Left lobe of liver (tissue), 2 donors: ENCODE measurements at places on chromosomes 7 and 10. TPM values are rescaled to one million over a fixed set of nuclear protein-coding genes. Genes with fewer than 3 reads are reported as not detected.

DNA sequence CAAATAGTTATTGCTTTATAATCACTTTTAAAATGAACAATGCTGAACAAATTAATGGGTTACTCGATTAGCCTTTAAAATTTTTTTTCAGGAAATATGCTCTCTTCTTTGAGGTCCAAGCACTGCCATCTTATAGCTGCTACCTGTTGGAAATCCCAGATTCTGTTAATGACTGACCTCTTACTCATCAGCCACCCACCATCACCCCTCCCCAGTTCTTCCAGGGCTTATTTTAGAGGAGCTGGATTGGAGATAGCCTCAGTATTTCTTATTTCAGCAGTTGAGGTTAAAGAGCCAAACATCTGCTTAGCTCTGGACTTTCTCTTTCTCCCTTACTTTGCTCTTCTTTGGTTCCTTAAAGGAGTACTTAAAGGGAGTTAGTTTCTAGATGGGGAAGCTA lies 420.0 kb downstream of the EXOC4 start:
- DNase-seq, result no peak

MACC1 gene
- total RNA-seq, result 0.38 TPM

DNA sequence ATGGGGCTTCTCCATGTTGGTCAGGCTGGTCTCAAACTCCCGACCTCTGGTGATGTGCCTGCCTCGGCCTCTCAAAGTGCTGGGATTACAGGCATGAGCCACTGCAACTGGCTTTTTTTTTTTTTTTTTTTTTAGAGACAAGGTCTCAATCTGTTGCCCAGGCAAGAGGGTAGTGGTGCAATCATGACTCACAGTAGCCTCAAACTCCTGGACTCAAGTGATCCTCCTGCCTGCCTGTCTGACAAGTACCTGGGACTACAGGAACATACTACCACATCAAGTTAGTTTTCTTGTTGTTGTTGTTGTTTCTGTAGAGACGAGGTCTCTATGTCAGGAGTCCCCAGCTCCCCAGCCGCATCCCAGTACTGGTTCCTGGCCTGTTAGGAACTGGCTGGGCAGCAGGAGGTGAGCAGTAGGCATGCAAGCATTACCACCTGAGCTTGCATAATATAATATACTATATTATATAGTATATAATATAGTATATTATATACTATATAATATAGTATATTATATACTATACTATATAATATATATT lies 55.7 kb downstream of the TPK1 start:
- DNase-seq, result no peak

ZNF398 gene
- total RNA-seq, result 6.6 TPM

DNA sequence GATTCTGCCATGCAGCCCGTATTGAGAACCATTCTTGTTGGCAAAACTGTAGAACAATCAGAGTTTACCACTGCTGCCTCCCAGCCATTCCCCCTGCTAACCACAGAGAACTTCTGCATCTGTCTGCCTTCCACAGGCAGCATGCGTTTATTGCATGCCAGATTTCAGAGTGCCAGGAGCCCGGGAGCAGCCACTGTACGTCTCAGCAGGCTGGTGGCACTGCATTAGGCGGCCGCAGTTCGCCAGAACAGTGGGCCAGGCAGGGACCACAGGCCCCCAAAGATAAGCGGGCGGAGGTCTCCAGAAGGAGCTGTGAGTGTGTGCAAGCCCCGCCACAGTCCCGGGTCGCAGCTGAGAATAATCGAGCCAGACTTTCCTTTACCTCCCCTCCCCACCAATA lies 31.8 kb downstream of the ZNF467 start:
- no peak for DNase-seq

- no peak for DNase-seq
Measured at GRCh38 chr10:122981066-122981464, 864 bp downstream of the PSTK start.

GRCh38 chr10:123133541-123134342 lies 2.0 kb upstream of the HMX3 start:
- no peak for DNase-seq

VSTM4 gene
- total RNA-seq, result 2.7 TPM

TLL2 gene
- not detected for total RNA-seq

LIPK gene
- not detected for total RNA-seq

TUBAL3 gene
- not detected for total RNA-seq

GRCh38 chr10:58851606-58852005 lies 324.8 kb upstream of the PHYHIPL start:
- DNase-seq, result no peak

ZNF736 gene
- total RNA-seq, result 4.3 TPM

- DNase-seq, result no peak
Measured at GRCh38 chr10:50536617-50537240, 87.0 kb downstream of the SGMS1 start.

VSIR gene
- 7.0 TPM for total RNA-seq

GRCh38 chr10:79112881-79113431 lies 44.2 kb downstream of the ZMIZ1 start:
- DNase-seq, result no peak

GRCh38 chr7:106914018-106914607 lies 49.0 kb downstream of the PIK3CG start:
- no peak for DNase-seq

DNA sequence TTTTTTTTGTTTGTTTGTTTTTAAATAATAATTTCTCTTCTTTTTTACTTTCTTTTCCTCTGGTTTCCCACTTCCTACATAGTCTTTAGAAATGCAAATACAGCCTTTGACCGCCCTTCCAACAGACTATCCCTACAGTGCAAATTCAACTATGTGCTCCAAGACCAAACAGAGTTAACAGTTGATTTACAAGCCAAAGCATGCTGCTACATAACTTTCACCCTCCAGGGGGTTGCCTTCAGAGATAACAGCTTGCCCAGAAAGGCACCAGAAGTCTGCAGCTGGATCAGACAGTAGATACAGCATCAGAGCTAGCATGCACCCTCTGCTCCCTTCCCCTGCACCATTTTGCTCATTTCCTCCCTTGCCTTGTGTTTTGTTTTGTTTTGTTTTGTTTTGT lies 539.0 kb downstream of the ZWINT start:
- no peak for DNase-seq

DNA sequence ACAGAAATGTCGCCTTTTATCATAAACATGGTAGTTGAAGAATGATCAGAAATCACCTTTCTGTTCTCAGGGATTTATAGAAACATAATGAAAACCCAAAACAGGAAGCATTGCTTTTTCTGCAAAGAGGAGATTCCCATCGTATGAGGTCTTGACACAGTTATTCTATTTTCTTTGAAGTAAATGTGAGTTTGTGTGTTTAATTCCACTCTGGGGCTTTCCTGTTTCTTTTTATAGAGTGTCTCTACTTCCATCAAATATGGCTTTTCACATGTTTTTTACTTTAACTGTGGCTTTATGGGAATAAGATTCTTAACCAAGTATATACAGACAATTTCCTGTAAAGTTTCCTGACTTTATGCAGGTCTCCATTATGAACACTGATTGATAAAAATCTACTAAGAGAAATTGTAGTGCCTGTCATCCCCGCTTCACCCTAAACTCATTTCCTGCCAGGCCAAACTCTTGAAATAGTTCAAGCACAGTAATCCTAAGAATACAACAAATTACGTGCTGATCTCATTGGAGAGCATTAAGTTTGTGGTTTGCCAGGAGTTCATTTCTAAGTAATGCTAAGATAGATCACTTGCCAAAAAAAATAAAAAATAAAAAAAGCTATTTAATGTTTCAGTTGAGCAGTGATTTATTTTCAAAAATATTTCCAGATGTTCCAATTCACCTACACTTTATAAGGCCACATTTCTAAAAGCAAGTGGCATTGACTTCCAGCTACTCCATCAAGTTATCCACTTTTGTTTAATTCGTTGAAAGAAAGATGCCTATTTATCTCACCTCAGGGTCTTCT lies 52.2 kb upstream of the SEC61G start:
- no peak for DNase-seq

GIMAP7 gene
- total RNA-seq, result 4.4 TPM

- DNase-seq, result no peak
Measured at GRCh38 chr10:98408799-98409198, 6.2 kb downstream of the PYROXD2 start.

DNA sequence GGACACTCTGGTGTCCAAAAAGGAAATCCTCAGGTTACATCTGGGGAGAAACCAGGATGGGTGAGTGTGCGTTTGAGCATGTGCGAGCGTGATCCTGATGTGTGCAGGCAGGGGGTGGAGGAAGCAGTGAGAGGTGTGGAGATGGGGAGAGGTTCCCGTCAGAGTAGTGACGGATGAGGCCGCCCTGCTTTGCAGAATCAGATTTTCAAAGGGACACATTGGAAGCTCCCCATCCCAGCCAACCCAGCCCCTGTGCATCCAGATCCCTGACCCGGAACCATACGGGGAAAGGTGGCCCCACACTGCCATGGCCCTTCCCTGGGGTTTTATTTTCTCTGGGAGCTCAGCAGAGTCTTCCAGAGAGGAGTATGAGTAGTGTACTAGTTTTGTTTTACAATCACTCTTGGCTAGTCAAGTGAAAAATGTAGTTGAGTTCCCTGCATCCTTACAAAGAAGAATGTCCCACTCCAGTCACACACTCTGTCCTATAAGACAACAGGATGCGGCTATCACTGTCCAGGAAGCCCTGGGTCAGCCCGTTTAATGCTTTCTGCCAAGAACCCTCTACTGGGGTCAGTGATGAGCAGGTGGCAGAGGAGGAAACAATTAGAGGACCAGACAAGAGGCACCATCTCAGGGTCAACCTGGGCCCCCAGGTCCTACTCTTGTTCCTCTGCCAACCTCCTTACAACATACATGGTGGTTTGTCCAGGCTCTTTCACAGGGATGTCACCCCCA lies 46.8 kb upstream of the PDLIM1 start:
- DNase-seq, result no peak

CCL24 gene
- total RNA-seq, result 0.88 TPM

GRCh38 chr10:76642358-76642757 lies 995.2 kb downstream of the KCNMA1 start:
- DNase-seq, result no peak

GRCh38 chr7:158140538-158141220 lies 446.9 kb downstream of the PTPRN2 start:
- no peak for DNase-seq

GRCh38 chr10:121598263-121599249 lies at the start of gene FGFR2:
FGFR2 (minus strand) TSS chr10:121598444; CDS start chr10:121593817, 4,627 bp downstream.
- peak; percentile 81 for DNase-seq

GRCh38 chr7:47571331-47572093 lies 10.4 kb downstream of the TNS3 start:
- peak; percentile 91 for DNase-seq

GRCh38 chr7:142890874-142891485 lies 5.4 kb upstream of the TRPV6 start:
- DNase-seq, result no peak

DNA sequence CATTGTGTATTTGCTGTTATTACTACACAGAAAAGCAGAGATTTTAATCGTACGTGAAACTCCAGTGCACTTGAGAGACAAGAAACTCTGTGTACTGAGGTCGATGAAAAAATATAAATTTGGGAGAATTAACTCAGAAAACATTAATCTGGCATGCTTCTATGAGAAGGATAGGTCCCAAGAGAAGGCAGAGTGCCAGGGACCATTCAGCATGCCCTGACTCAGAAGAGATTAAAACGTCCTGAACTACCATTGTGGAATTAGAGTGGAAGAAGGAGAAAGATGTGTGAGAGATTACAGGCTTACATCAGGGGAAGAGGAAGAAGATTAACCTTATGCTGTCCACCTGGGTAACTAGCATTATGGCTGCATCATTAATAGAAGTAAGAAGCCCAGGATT lies 72.4 kb downstream of the REEP3 start:
- DNase-seq, result no peak

GRCh38 chr7:24908166-24908565 lies 71.8 kb downstream of the OSBPL3 start:
- DNase-seq, result no peak

LRRC18 gene
- total RNA-seq, result not detected

GRCh38 chr10:110399965-110400933 lies 95.5 kb upstream of the SMNDC1 start:
- no peak for DNase-seq

DNA sequence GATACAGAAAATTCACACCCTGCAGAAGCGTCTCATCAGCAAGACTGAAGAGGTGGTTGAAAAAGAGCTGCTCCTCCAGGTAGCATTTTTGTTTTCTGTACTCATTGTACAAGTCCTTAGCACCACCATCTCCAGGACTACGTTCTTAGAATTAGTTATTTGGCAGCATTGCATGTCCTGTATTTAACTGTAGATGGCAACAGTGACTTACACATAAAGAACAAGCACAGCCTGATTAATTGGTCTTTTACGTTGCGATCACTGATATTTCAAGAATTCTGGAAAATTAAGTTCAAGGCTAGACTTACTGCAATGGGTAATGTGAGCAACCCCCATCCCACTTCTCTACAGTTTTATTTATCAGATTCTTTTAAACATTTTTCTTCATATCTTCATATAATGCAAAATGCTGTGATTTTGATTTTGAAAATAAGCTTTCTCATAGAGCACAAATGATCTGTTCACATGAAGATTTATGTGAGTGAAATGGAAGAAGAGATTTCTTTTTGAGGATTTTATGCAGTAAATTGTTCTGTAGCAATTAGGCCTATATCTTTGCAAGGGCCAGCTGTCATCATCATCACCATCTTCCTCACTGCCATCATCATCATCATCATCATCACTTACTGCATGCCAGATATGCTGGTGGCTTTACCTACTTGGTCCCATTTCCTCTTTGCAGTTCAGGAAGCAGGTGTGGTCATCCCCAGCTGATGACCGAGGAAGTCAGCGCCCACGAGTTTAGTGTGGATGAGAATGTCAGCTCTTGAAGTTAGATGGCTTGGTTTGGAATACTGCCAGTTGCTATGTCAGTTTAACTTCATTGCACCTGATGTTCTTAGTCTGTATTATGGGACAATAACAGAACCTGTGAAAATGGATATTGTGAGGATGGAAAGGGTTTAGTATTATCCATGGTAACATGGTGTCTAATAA lies 53.4 kb downstream of the CFAP58 start:
- DNase-seq, result no peak
